ENCODE measurements at places on chromosomes 2 and 18.
A peak's percentile ranks its signal among the peaks of the same experiment; 100 is the strongest.

GRCh38 chr2:49801898-49802450 is 647.7 kb upstream of the FSHR start:
- no peak for DNase-seq

GRCh38 chr2:2751715-2752315 is 420.7 kb upstream of the MYT1L start:
- DNase-seq, result no peak

DNA sequence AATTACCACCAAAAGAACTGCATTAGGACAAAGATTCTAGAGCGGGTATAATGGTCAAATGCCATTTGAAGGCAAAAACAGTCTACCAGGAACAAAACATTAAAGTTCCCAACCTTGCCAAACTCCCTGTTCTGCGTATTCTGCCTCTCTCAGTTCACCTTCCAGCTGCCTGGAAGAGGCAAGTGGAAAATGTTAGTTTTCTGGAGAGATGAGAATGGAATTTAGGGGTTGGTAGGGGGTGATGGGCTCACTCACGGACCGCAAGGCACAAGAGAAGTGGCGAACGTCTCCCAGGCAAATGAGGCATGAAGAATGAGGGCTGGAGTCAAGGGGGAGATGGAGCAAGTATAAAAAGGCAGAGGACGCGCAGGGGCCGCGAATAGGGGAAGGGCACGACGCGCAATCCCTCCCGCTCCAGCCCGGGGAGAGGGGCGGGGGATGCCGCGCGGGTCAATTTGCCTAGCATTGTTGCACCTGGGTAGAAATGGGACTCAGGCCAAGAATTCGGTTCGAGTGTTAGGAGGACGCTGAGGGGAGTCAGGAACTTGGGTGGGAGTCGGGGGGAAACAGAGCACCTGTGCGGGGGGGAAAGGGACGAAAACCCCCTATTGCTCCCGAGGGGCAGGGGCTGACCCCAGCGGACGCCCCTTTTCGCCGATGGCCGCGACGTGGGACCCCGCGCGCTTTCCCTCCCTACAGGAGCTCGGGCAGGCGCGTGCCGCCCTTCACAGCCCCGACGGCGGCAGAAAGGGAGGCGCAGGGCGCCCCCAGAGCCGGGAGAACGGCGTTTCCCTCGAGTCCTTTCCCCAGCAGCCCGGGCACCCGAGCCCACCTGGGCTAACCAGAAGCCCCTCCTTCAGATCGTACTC is 573 bp downstream of the PAIP2B start:
- DNase-seq, result peak; percentile 1

DNA sequence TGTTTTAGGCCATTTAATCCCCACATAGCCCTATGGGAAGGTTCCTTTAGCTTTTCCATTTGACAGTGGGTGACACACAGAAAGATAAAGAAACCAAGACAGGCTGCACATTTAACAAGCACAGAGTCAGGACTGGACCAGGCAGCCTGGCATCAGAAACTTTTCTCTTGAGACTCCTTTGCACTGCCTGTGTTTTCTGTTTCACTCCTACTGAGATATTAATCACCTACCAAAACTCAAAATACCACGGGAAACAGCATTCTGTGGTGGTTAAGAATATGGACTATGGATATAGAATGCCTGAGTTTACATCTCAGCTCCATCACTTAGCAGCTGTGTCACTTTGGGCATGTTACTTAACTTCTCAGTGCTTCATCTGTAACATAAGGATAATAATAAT is 73.3 kb downstream of the CTAGE1 start:
- DNase-seq, result no peak

DNA sequence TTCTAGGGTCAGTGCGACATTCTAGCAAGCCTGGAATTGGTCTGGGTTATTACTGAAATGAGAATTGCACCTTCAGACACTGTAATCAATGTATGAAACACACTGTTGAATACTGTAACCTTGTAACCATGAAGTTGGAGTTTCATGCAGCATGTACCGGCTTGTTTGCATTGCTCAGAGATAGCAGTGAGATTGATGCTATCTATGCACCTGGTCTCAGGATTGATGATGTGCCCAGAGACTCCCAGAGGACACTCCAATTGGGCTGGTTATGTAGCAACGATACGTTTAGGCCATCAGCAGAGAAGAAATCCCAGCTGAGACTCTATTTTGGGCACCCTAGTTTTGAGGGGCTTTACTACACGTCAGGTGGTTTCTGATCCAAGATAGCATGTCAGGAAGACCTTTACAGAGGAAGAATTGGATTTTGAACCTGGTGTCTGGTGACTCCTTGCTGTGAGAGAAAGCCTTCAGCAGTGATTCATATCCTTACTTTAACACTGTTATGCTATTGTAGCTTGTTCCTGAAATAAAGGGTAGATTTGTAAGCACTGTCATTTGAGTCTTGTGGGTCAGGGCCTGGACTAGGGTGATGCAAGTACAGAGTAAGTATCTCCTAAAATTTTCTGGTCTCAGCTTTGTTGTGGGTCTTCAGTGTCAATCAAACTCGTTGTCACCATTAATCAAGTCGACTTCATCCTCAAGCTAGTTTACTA is 305.1 kb upstream of the GULP1 start:
- DNase-seq, result no peak

- no peak for DNase-seq
These were observed 117.3 kb upstream of the SEC11C start for GRCh38 chr18:59022167-59022945.

DNA sequence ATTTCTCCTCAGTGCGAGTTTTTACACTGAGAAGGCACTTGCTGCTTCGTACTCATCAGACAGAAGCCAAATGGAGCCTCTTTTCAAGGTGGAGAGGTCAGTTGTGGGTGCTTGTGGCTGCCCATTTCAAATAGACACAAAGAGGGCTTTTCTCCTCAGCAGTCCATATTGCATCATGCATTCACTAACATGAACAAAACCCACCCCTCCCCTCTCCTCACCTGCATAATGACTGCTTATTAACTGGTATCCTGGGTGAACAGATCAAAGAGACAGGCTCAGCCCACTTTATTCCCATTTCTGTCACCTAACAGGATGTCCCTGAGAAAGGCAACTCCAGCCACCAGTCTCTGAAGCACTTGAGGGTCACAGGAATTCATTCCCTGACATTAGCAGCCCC is 28.9 kb downstream of the KLF7 start:
- no peak for DNase-seq

- no peak for DNase-seq
These were observed 45.6 kb upstream of the SLC1A4 start for GRCh38 chr2:64943387-64944150.

DNA sequence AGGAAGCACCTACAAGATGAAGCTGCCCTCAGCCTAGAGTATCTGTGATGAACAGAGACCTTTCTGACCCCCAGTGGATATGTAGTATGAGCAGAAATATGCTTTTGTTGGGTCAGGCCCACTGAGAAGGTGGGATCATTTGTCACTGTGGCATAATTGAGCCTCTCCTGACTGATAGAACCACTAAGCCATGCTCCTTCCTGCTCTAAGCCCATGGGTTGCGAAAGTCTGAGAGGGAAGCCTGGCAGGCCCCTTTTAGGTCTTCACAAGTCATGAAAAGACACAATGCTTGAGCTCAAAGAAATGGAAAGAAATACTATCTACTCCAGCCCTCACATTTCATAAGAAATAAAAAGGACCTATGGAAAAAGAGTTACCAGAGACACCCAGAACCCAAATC is 127.7 kb downstream of the TNS1 start:
- DNase-seq, result no peak

DNA sequence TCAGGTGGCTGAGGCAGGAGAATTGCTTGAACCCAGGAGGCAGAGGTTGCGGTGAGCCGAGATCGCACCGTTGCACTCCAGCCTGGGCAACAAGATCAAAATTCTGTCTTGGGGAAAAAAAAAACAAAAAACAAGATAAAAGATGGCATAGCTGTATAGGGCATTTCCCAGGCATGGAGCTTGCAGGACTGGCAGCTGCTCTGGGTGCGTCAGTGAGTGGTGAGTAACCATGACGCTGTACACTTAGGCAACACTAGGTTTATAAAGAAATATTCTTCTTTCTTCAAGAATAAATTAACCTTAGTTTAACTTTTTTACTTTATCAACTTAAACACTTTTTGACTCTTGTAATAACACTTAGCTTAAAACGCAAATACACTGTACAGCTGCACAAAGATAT is 15.4 kb downstream of the TGOLN2 start:
- no peak for DNase-seq

All from stimulated activated CD8-positive, alpha-beta memory T cell treated with anti-CD3 and anti-CD28 coated beads, Interleukin-12 subunit alpha, Interleukin-12 subunit beta, amount 100 ng/mL, for 4 hours (primary cell).